ENCODE measurements at places on chromosomes 11 and 22. TPM values are rescaled to one million over a fixed set of nuclear protein-coding genes. Genes with fewer than 3 reads are reported as not detected.

OR52E8 gene
- not detected for total RNA-seq

TTLL8 gene
- total RNA-seq, result not detected

BCR gene
- total RNA-seq, result 43.9 TPM

NAGA gene
- total RNA-seq, result 59.1 TPM

POU2AF1 gene
- not detected for total RNA-seq

RAG2 gene
- not detected for total RNA-seq

PICK1 gene
- 9.4 TPM for total RNA-seq

PTPN5 gene
- total RNA-seq, result not detected

VWCE gene
- 8.4 TPM for total RNA-seq

MMP27 gene
- 0.44 TPM for total RNA-seq

XKR3 gene
- under 0.01 TPM for total RNA-seq

CARD16 gene
- 15.3 TPM for total RNA-seq

CEP164 gene
- 35.4 TPM for total RNA-seq

C1QTNF4 gene
- total RNA-seq, result 0.17 TPM

LUZP2 gene
- total RNA-seq, result under 0.01 TPM

C22orf42 gene
- not detected for total RNA-seq

GDPD4 gene
- 0.17 TPM for total RNA-seq

ARRB1 gene
- 31.1 TPM for total RNA-seq

LBHD1 gene
- total RNA-seq, result 4.3 TPM

C11orf65 gene
- total RNA-seq, result 1.8 TPM

PANX2 gene
- 0.17 TPM for total RNA-seq

GPR137 gene
- 21.2 TPM for total RNA-seq

PKP3 gene
- 2.8 TPM for total RNA-seq

PAMR1 gene
- total RNA-seq, result 141 TPM

MS4A7 gene
- not detected for total RNA-seq

NLRP10 gene
- 0.99 TPM for total RNA-seq

SLC6A5 gene
- under 0.01 TPM for total RNA-seq

BBOX1 gene
- total RNA-seq, result not detected

PHLDA2 gene
- total RNA-seq, result 5.5 TPM

SMCO4 gene
- 7.1 TPM for total RNA-seq

INS gene
- not detected for total RNA-seq

SLC15A3 gene
- total RNA-seq, result 4.8 TPM

NAALAD2 gene
- 2.5 TPM for total RNA-seq

FREY1 gene
- 2.3 TPM for total RNA-seq

CCDC73 gene
- not detected for total RNA-seq

OR8G5 gene
- total RNA-seq, result not detected
